ENCODE measurements at places on chromosomes 5 and 9. TPM values are rescaled to one million over a fixed set of nuclear protein-coding genes. Genes with fewer than 3 reads are reported as not detected.

Gene C9orf153
- total RNA-seq, result 0.28 TPM

Gene PCA3
- total RNA-seq, result not detected

Gene ARL10
- 5.2 TPM for total RNA-seq

Gene OR1K1
- not detected for total RNA-seq

Gene SLC45A2
- not detected for total RNA-seq

Gene ZNF879
- 2.6 TPM for total RNA-seq

Gene GARIN3
- total RNA-seq, result not detected

Gene ZNG1F
- total RNA-seq, result 5.2 TPM

Gene SH3GL2
- total RNA-seq, result not detected

Gene TLX3
- not detected for total RNA-seq

Gene AFAP1L1
- 16.6 TPM for total RNA-seq

Gene SPINK6
- total RNA-seq, result 1.1 TPM

Gene CDKN2A
- 12.8 TPM for total RNA-seq

Gene CDKN2AIPNL
- 37.8 TPM for total RNA-seq

Gene PHF24
- total RNA-seq, result 0.54 TPM

Gene CNTNAP3B
- 4.5 TPM for total RNA-seq

Gene EGFLAM
- 0.63 TPM for total RNA-seq

Gene FASTKD3
- total RNA-seq, result 13.2 TPM

Gene GAPT
- not detected for total RNA-seq

Gene ALDH1A1
- total RNA-seq, result not detected

Gene ADGRD2
- 0.07 TPM for total RNA-seq

Gene SLCO4C1
- total RNA-seq, result 0.99 TPM

Gene DOCK2
- total RNA-seq, result 2.0 TPM

Gene UBE2QL1
- total RNA-seq, result not detected

Gene GNA14
- total RNA-seq, result not detected

Gene SLIT3
- 5.6 TPM for total RNA-seq

Gene OTULIN
- 25.2 TPM for total RNA-seq

Gene ITK
- total RNA-seq, result not detected

Gene PCDHGB3
- not detected for total RNA-seq

Gene TMC1
- not detected for total RNA-seq

Gene C9orf50
- not detected for total RNA-seq

Gene SHISAL2B
- not detected for total RNA-seq

Gene SHC3
- total RNA-seq, result under 0.01 TPM

Gene CHMP5
- total RNA-seq, result 94.8 TPM

Gene CYLC2
- total RNA-seq, result not detected

Gene MSMP
- not detected for total RNA-seq

Gene GGTA1
- not detected for total RNA-seq

Gene OGN
- not detected for total RNA-seq

Gene AK3
- total RNA-seq, result 36.3 TPM

Gene SLC6A7
- total RNA-seq, result not detected

Gene ST6GALNAC6
- total RNA-seq, result 27.1 TPM

Gene RUSC2
- 15.5 TPM for total RNA-seq

Gene IRX4
- 20.3 TPM for total RNA-seq

Gene LCN10
- not detected for total RNA-seq

Gene ATP6V1G1
- total RNA-seq, result 128 TPM

Gene TLR4
- not detected for total RNA-seq

Gene LCN12
- total RNA-seq, result 0.31 TPM

Gene PSMB7
- total RNA-seq, result 276 TPM

Gene SERF1A
- 2.8 TPM for total RNA-seq

Gene ADRB2
- 36.9 TPM for total RNA-seq

Gene WNT8A
- total RNA-seq, result not detected

Gene PCDHGA3
- total RNA-seq, result not detected

Gene PTGER4
- total RNA-seq, result 7.3 TPM

Gene GEMIN5
- total RNA-seq, result 25.3 TPM

Gene BTNL8
- total RNA-seq, result not detected

Gene FKBP15
- total RNA-seq, result 23.6 TPM

Gene SPINK7
- total RNA-seq, result not detected

Gene PAPPA
- 0.25 TPM for total RNA-seq
